ENCODE measurements at places on chromosomes 6 and 20. TPM values are rescaled to one million over a fixed set of nuclear protein-coding genes. Genes with fewer than 3 reads are reported as not detected.

Gene CAPN11
- not detected for total RNA-seq

Gene ME1
- total RNA-seq = 11.6 TPM

Gene BMP6
- total RNA-seq = not detected

Gene COL12A1
- 147 TPM for total RNA-seq

Gene DUSP15
- total RNA-seq = 3.2 TPM

Gene PTPRK
- 71.7 TPM for total RNA-seq

Gene C6orf132
- total RNA-seq = 0.30 TPM

Gene SLC35D3
- not detected for total RNA-seq

Gene RNF217
- total RNA-seq = 12.0 TPM

Gene EPPIN
- total RNA-seq = not detected

DNA sequence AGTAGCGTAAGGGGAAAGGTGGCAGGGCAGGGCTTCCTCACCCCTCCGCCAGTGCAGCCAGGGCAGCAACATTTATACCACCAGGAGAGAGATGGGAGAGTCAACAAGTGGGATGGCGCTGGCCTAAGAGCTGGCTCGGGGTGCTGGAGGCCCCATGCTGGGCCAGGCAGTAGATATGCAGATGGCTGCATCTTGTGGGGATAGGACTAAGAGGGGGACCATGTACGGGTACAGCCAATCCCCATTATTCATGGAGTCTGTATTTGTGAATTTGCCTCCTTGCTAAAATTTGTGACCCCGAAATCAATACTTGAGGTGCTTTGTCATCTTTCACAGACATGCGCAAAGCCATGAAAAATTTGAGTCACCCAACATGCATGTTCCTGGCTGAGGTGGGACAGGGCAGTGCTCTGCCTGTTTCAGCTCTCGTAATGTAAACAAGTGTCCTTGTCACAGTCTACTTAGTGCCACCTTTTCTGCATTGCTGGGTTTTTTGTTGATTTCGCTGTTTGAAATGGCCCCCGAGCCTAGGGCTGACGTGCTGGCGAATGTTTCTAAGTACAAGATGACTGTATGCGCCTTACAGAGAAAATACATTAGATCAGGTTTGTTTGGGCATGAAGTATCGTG is 27.5 kb upstream of the TAF8 start:
- no peak for DNase-seq

DNA sequence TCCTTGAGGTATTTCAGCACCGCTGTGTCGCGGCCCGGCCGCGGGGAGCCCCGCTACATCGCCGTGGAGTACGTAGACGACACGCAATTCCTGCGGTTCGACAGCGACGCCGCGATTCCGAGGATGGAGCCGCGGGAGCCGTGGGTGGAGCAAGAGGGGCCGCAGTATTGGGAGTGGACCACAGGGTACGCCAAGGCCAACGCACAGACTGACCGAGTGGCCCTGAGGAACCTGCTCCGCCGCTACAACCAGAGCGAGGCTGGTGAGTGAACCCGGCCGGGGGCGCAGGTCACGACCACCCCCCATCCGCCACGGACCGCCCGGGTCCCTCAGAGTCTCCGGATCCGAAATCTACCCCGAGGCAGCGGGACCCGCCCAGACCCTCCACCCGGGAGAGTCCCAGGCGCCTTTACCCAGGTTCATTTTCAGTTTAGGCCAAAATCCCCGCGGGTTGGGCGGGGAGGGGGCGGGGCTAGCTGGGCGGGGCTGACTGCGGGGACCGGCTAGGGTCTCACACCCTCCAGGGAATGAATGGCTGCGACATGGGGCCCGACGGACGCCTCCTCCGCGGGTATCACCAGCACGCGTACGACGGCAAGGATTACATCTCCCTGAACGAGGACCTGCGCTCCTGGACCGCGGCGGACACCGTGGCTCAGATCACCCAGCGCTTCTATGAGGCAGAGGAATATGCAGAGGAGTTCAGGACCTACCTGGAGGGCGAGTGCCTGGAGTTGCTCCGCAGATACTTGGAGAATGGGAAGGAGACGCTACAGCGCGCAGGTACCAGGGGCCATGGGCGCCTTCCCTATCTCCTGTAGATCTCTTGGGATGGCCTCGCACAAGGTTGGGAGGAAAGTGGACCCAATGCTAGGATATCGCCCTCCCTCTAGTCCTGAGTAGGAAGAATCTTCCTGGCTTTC is 693 bp downstream of the HLA-F start:
- DNase-seq = peak; percentile 40

DNA sequence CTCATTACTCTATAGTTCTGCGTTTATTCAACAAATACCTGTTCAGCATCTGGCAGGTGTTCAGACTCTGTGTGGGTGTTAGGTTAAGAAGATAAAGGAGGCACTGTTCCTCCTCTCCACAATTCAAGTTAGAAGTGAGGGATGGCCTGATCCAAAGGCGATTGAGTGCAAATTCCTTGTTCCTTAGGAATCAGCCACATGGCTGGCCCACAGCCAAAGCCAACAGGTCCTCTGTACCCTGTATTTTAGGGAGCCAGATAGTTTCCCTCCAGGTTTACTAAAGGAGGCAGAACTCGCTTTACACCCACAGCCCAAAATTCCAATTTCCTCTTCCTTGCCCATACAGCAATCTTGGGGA is 5.0 kb upstream of the CD40 start:
- DNase-seq = no peak

DNA sequence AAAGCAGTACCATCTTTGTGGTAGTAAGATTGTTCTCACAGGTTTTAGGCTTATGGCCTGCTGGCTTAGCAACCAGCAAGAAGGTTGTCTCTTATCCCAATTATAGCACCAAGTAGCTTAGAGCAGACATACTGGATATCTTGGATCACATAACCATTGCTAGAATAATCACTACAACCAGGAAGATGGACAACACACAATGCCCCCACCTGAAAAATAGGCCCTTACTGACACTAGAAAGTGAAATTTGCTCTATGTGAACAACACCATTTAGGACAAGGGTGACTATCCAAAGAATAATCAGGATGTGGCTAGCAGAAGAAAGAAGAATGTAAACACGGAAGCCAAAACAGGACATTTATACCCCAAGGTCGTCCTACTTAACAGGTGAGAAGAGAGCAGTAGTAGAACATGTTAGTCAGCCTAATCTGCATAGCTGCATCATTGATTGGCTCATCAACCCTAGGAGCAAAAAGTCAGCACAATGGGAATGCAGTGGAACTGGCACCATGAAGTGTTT is 172.7 kb upstream of the MARCKS start:
- peak; percentile 90 for DNase-seq

DNA sequence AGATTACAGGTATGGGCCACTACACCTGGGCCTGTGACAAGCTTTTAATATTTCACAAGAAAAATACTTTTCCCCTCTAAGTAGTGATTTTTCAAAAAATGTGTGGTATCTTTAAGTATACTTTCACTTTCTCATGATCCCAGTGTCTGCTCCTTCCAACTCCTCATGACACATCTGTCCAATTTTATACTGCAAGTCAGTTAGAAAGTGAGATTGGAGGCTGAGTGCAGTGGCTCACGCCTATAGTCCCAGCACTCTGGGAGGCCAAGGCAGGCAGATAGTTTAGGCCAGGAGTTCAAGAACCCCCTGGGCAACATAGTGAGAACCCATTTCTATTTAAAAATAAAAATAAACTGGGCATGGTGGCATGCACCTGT is 20.2 kb downstream of the PIM1 start:
- peak; percentile 56 for DNase-seq

GRCh38 chr6:75349262-75349984 is 64.8 kb upstream of the TMEM30A start:
- peak; percentile 43 for DNase-seq

DNA sequence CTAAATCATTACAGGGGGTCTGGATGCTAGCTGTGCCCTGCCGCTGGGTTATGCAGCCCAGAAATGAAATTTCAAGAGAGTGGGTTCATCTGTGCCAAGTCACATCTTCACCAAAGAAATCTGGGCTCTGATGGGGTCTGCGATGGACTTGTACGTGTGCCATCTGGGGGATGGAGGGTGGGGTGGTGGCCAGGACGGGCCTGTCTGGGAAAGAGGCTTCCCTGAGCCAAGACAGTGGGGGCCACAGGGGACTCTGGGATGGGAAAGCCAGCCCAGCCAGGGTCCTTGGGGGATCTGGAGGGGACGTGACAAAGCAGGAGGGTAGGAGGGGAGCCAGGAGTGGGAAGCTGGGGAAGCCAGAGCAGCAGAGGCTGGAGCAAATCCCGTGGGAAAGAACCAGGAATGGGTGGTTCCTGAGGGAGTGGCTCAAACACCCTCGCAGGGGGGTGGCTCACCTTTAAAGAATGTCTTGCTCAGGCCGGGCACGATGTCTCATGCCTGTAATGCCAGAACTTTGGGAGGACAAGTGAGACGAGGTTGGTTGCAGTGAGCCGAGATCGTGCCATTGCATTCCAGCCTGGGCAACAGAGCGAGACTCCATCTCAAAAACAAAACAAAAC is 36.3 kb upstream of the SULF2 start:
- DNase-seq = peak; percentile 93

All from M059J (cell line).